Tibial artery (tissue), 4 donors: ENCODE measurements at places on chromosomes 11 and 22.

DNA sequence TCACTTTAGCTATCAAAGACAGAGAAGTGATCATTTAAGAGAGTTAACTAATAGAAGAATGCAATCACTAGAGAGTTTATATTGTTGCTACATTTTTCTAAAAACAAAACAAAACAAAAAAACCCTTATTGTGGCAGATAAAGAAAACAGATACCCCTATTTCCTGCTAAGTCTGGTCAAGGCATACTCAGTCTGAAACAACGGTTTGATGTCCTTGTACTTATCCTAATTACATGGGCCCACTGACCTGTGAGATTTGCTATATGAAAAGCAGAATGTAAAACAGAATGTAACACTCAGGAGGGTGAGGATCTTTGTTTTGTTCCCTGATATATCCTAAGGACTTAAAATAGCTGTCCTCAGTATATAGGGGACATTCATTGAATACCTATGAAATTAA lies 24.6 kb downstream of the MAML2 start:
- no peaks in the 10 kb centered on the region for H3K4me1 ChIP-seq
- no peaks in the 10 kb centered on the region for H3K27me3 ChIP-seq
- H3K27ac ChIP-seq = no peak overlapping the region
- H3K4me3 ChIP-seq = no peak overlapping the region
- DNase-seq = no peak
- no peaks in the 10 kb centered on the region for H3K36me3 ChIP-seq

DNA sequence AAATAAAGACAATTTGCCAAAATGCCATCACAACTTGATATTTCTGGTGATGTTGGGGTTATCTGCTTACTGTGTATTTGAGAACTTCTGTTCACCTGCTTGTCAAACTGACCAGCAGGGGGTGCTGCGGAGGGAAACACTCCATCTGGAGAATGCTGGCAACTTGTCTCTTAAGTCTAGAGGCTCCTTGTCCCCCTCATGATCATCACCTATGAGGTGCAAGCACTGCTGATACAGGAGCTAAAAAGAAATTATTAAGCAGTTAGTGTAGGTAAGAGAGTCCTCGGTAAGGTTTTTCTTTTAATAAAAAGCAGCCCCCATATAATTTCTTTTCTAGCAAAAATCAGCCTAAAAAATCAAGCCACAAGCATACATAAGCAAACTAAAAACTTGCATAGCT lies 32.7 kb upstream of the GLYATL1B start:
- H3K4me3 ChIP-seq = no peak overlapping the region
- peak; percentile 75 for DNase-seq
- H3K36me3 ChIP-seq = no peaks in the 10 kb centered on the region
- H3K27me3 ChIP-seq = no peaks in the 10 kb centered on the region
- no peak overlapping the region for H3K27ac ChIP-seq

DNA sequence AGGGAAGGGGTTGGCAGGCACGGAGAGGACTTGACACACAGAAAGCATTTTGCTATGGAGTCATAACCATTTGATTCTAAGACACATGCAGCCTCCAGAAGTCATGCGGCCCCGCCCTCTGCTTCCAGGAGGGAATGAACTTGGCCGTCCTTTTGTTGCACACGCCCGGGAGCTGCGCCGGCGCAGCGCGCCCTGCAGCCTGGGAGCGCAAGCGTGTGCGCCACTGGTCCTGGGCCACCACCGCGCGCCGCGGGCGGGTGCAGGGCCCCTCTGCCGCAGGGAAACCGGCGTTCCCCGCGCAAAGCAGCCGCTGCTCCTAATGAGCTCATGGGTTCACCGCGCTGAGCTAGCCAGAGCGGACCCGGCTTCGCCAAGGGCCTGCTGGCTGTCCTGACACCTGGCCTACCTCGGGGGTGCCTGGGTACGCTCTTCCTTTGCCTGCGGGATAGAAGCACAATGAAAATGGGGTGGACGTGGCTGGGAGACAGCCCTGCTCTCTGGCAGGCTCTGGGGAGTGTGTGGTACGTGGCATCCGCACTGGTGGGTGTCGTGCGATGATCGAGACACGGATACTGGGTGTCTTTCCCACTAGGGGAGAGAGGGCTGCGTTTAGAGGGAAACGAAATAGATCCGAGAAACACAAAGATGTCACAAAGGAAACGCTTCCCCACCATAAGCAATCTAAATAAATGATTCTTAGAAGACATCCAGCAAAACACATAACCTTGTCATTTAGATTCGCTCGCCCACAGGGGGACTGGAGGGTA lies 669 bp downstream of the MICAL3 start:
- peak overlapping the region; percentile 73 for H3K4me3 ChIP-seq
- no peaks in the 10 kb centered on the region for H3K4me1 ChIP-seq
- peak overlapping the region; percentile 92 for H3K27ac ChIP-seq
- peak; percentile 91 for DNase-seq

GRCh38 chr11:33930317-33931021 lies 38.6 kb upstream of the LMO2 start:
- no peaks in the 10 kb centered on the region for H3K27me3 ChIP-seq
- peaks cover 21% of the 10 kb centered on the region for H3K4me1 ChIP-seq
- H3K4me3 ChIP-seq = no peak overlapping the region
- H3K36me3 ChIP-seq = no peaks in the 10 kb centered on the region
- H3K27ac ChIP-seq = peak overlapping the region; percentile 37

GRCh38 chr11:62411524-62411923 lies 7.3 kb upstream of the SCGB1A1 start:
- H3K36me3 ChIP-seq = no peaks in the 10 kb centered on the region
- no peak overlapping the region for H3K27ac ChIP-seq
- peaks cover 7% of the 10 kb centered on the region for H3K4me1 ChIP-seq
- no peaks in the 10 kb centered on the region for H3K27me3 ChIP-seq
- H3K4me3 ChIP-seq = no peak overlapping the region

- peaks cover 58% of the 10 kb centered on the region for H3K36me3 ChIP-seq
- no peak for DNase-seq
- no peak overlapping the region for H3K4me3 ChIP-seq
- no peak overlapping the region for H3K27ac ChIP-seq
- H3K4me1 ChIP-seq = no peaks in the 10 kb centered on the region
These were observed 6.7 kb downstream of the CPT1B start for GRCh38 chr22:50571264-50572175.

DNA sequence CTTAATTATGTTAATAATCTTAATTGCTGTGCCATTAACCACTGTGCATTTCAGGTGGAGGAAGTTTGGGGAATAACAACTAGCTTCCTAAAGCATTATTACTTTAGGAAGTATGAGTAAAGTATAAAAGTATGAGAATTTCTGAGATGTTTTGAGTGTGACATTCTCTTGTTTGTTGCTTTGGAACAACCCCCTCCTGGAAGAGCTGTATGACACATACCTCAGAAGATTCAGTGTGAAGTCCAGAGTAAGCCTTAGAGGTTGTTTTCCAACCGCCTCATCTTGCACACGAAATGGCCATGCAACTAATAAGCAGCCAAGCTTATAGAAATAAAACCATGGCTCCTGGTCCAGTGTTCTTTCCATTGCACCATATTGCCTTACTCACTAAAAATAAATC lies 21.7 kb downstream of the CCDC81 start:
- H3K4me1 ChIP-seq = no peaks in the 10 kb centered on the region
- no peaks in the 10 kb centered on the region for H3K36me3 ChIP-seq
- H3K27ac ChIP-seq = no peak overlapping the region
- no peak for DNase-seq
- no peaks in the 10 kb centered on the region for H3K27me3 ChIP-seq

- H3K4me1 ChIP-seq = no peaks in the 10 kb centered on the region
- no peak overlapping the region for H3K27ac ChIP-seq
- H3K4me3 ChIP-seq = no peak overlapping the region
- DNase-seq = no peak
- no peaks in the 10 kb centered on the region for H3K27me3 ChIP-seq
- no peaks in the 10 kb centered on the region for H3K36me3 ChIP-seq
These were observed 288.5 kb downstream of the OPCML start for GRCh38 chr11:133243832-133244231.
